ENCODE measurements at places on chromosomes 16 and 17.

- DNase-seq, result peak; percentile 66
Measured at GRCh38 chr17:1058423-1059130, 61.6 kb downstream of the TIMM22 start.

DNA sequence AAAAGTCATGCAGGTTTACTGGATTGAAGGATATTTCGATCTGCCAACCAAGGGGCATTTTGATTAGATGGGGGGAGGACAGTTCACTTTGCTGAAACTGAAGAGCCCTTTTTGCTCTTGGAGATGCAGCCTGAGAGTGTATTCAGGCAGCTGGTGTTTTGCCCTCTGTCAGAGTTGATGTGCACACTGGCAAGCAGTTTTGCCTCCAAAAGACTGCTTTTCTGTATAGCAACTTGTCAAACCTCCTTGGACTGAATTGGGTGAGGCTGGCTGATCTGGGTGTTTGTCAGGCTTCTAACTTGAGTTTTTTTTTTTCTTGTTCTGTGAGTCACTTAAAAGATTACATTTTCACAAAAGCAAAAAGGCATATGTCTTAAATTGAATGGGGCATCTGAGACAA lies 22.6 kb upstream of the ANKFN1 start:
- no peak for DNase-seq

- peak; percentile 45 for DNase-seq
Measured at GRCh38 chr16:11128211-11129141, 127.5 kb downstream of the SOCS1 start.

GRCh38 chr17:2990396-2990795 lies 73.0 kb downstream of the OR1D5 start:
- DNase-seq, result no peak

DNA sequence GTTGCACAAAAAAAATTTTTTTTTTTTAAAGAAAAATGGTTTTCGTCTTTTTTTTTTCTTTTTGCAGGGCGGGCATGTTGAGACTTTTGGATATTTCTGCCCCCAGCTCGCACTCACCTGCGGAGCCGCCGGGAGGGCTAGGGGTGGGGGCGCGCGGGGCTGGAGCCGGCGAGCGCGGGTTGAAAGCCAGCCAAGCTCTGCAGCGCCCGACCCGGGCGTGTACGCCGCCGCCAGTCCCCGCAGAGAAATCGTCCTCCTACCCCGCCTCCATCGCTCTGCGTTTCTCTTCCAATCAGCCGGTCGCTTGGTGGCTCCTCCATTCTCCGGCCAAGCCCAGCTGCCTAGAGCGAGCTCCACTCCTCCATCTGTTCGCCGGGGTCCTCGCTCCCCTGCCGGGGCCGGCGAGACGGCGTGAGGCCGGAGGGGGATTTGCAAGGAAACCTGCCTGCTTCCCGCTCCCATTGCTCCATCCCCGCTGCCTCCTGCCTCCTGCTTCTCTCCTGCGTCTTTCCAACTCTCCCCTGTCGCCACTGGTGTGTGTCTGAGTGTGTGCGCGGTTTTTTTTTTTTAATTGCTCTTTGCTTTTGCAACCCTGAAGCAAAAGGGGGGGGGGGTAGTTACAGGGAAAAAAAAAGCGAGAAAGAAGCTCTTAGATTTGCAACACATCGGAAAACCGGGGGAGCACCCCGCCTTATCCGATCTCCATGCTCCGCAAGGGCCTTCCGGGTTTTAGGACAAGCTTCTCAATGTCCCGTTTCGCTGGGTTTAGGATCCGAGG lies 1.8 kb upstream of the UBTF start:
- peak; percentile 47 for DNase-seq

DNA sequence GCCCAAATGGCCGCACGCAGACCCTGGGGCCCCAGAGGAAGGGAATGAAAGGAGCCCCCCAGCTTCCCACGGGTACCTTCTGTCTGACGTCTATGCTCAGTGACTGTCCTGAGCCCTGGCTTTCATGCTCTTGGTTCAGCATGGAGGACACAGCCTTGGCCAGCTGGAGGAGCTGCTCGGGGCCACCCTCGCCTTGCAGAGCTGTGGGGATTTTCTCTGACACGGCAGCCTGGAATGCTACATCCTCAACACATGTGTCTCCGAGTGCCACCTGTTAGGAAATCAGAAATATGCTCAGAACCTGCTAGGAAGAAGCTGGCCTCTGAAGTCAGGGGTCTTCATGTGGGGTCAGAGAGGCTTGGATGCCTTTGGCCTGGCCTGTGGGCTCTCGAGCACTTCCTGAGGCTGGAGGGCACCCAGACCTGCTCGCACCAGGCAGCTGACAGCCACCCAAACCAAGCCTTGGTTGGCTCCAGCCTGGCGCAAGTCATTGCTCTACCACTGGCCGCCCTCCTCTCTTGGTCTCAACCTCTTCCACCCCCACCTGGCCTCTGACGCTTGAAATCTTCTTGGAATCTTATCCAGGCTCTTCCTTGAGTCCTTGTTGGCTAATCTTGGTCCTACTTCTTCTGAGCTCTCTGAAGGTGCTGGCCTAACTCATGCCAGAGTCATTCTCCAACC lies 63.7 kb upstream of the BCO1 start:
- no peak for DNase-seq

DNA sequence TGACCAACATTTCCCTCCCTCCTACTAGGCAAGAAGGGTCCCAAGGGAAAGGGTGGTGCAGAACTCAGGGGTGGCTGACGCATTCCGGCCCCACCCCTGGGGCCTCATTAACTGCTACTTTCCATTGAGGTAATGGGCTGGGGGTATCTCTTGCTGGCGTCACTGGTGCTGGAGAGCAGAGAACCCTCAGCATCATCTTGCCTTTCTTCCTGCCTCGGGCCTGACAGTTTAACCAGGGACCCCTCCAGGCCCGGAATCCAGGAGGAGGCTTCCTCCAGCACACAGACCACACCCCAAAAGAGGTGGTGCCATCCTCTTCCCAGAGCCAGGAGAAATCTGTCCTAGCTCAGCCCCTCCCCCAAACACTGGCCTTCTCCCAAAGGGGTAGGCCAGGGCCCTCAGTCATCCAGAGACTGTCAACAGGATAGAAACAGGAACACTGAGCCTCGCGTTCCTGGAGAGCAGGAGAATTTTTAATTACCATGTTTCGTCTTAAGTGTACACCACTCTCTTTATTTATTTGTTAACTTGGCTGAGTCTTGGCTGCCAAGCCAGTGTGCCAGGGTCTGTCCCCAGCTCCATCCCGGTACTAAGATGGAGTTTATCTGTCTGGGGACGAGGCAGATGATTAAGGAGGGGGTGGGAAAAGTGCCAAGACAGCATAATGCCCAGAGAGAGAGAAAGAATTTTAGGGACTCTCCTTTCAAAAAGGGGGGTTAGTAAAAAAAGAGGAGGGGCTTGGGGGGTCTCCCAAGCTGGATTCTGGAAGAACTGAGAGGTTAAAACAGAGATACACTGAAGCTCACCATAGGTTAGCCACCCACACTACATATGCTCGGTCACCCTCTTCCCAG lies 5.1 kb downstream of the ETV4 start:
- no peak for DNase-seq

DNA sequence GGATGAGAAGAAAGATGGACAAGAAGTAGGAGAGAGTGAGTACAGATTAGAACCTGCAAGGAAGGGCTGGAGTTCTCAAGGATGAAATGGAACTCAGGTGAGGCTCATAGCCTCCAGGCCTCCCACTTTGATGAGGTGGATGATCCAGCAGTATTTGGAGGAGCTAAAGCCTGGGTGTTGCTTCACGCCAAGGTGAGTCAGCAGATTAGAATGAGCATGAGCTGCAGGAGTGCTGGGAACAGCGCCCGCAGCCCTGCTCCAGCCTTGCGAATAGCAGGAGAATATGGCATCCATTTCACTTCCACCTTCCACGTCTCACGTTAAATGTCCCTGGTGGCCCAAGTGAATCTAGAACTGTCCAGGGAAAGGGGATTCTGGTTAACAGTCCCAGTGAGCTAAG lies 94.4 kb upstream of the CPHXL start:
- peak; percentile 83 for DNase-seq

- no peak for DNase-seq
Measured at GRCh38 chr17:12287953-12288352, 267.3 kb downstream of the MAP2K4 start.

DNA sequence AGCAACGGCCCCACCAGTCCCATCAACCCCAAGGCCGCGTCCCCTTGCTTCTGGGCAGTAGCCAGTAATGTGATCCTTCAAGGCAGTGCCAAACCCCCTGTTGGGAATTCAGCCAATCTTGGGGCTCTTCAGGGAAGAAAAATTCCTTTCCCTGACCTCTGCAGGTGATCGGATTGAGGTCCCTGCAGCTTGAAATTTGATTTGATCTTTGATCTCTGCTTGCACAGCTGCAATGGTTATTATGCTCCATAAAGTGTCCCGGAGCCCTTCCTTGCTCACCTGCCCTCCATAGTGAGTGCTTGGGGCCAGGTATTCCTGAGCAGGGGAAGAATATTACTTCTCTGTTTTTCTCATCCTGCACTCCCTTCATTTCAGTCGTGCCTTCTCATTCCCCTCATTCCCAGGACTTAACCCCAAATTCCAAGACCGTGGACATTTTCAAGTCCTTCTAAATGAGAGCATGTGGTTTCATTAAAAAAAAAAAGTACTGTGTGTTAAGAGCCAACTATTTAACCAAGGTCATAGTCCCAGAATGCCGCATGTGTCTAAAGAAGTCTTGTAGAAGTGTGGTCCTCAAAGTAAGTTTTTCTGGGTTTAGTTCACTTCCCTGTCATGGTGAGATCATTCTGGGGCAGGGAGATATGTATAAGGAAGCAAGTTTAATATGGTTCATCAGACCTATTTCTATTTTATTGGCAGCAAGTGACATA lies 56.3 kb downstream of the SOX9 start:
- DNase-seq, result no peak

GRCh38 chr16:69438465-69438864 lies 14.0 kb downstream of the CYB5B start:
- no peak for DNase-seq

DNA sequence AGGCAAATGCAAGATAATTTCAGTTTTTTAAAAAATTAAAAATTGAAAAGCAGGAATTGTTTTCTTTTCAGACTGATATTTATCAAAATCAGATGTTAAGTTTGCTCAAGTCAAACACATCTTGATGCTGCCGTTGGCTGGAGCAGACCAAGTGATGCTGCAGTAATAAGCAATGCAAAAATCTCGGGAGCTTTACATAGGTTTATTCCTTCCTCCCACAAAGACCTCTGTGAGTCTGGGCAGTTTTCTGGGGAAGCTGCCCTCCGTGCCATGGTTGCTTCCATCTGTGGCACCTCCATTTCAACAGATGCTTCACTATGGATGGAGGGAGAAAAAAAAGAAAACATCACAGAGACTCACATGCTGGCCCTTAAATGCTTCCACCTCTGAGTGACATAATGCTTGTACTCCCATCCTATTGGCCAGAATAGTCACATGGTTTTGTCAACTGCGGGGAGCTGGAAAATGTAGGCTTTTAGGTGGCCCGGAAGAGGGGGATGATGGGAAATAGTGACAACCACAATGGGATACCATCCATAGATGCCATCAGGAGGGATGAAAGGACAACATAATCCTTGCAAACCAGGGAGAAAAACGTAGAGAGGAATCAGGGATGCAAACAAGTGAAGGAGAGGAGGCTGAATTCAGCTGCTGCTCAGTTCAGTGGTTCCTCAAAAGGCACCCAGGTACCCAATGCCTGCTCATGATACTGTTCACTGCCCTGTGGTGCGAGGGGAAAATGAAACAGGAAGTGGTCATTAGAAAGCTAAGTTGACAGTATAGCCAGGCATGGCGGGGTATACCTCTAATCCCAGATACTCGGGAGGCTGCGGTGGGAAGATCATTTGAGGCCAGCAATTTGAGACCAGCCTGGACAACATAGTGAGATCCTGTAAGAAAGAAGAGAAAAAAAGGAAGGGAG lies 13.5 kb upstream of the ERCC4 start:
- no peak for DNase-seq

DNA sequence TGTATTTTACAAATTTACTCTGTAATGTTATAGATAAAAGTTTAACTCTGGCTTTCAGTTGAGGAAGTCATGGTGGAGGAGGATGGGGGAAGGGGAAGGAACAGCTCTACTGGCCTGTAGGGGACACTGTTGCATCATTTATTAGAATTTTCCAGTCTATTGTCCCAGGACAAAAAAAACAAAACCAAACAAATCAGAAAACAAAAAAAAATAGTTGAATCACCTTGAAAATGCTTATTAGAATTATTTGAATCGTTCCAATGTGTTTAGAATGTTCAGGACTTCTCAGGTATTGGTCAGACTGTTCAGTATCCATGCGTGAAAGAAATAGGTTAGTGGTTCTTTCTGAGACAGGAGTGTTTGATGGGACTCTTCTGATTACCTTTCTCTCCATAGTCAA lies 242.0 kb downstream of the FTO start:
- peak; percentile 44 for DNase-seq

GRCh38 chr16:57345021-57345420 lies 13.6 kb upstream of the CCL22 start:
- no peak for DNase-seq

- no peak for DNase-seq
Measured at GRCh38 chr17:38917259-38917658, 8.2 kb upstream of the LASP1NB start.

DNA sequence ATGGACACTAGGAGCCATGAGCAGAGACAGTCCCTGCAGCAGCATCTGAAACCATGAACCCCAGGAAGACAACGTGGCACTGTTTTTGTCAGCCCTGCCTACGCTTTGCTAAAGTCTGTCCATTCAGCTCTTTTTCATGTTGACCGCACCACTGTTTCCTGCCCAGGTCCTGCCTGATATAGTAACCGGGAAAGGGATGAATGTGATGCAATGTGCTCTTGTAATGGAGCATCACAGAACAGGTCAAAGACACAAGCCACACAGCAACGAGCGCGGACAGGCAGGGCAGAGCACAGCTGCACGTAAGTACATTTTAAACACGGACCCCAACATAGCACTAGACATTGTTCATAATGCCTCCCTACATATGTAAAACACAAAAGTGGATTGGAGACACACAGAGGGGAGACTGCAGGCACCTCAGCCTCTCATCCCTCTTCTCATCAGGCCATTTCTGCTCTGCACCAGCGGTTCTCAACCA lies 16.9 kb upstream of the TNFRSF13B start:
- no peak for DNase-seq

- DNase-seq, result no peak
Measured at GRCh38 chr16:82185012-82185411, 15.0 kb upstream of the MPHOSPH6 start.

DNA sequence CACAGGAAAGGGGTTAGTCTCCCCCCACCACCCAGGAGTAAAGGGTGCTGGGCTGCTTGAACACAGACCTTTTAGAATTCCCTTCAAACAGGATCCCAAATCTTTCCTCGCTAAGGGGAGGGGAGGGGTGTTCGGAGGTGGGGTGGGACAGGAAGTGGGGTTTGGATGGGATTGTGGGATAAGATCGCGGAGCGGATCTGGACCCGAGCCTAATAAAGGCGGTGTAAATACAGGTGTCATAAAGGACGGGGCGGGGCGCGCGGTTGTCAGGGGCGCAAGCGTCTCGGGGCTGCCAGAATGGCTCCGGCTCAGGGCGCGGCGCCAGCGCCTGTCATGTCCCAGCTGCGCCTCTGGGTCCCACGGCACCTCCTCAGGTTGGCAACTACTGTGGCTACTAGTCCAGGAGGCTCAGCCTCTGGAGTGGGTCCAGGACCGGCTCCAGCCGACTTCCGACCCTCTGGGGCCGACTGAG lies 59.8 kb upstream of the FBXO47 start:
- DNase-seq, result no peak

- no peak for DNase-seq
Measured at GRCh38 chr16:54233615-54234014, 53.0 kb downstream of the IRX3 start.
